ENCODE measurements at places on chromosomes 13 and 19.

- no peak for DNase-seq
These were observed at the start of gene CGB7 for GRCh38 chr19:49057636-49058234. TSS of gene CGB7 (minus strand) at chr19:49057749. CDS start at chr19:49055375, 2,374 bp downstream.

DNA sequence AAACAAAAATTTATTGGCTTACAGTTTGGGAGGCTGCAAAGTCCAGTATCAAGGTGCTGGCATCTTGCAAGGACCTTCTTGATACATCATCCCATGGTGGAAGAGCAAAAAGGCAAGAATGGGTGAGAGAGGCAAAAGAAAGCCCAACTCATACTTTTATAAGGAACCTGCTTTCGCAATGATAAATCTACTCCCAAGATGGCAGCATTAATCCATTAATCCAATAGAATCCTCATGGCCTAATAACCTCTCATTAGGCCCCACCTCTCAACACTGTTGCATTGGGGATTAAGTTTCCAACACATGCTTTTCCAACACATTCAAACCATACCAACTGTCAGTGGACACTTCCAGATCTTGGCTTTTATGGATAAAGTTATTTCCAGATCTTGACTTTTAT is 48.7 kb upstream of the ZNF507 start:
- no peak for DNase-seq

GRCh38 chr13:102443249-102443648 is 41.4 kb upstream of the FGF14 start:
- no peak for DNase-seq

DNA sequence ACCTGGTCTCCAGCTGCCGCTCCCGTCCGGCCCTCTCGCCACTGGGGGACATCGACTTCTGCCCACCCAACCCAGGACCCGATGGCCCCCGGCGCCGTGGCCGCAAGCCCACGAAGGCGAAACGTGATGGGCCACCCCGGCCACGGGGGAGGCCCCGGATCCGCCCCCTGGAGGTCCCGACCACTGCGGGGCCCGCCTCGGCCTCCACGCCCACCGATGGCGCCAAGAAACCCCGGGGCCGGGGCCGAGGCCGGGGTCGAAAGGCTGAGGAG is 6.7 kb downstream of the PRR12 start:
- no peak for DNase-seq

- no peak for DNase-seq
These were observed 41.5 kb downstream of the ZNF682 start for GRCh38 chr19:19997656-19998268.

DNA sequence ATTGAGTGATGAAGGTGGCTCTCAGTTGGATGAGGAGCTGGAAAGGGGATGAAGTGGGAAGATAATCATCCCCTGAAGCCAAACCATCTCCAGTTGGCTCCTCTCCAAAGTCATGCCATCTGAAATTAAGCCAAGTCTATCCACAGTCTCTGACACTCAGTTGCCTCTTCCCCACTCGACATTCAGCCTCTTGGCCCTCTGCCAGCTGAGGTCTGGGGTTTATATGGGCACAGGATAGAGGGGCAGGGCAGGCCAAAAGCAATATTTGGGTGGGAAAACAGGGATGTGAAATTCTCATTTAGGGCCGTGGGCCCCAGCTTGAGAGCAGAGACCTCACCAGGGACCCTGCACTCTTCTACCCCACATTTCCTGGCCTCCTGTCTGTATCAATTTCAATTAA is 85.9 kb downstream of the SLITRK1 start:
- DNase-seq, result no peak

- no peak for DNase-seq
These were observed 2.0 kb upstream of the PSG6 start for GRCh38 chr19:42919757-42920079.

GRCh38 chr13:74142257-74142656 is 8.1 kb upstream of the KLF12 start:
- DNase-seq, result no peak

GRCh38 chr13:40221460-40222201 is 444.8 kb downstream of the FOXO1 start:
- DNase-seq, result peak; percentile 16

DNA sequence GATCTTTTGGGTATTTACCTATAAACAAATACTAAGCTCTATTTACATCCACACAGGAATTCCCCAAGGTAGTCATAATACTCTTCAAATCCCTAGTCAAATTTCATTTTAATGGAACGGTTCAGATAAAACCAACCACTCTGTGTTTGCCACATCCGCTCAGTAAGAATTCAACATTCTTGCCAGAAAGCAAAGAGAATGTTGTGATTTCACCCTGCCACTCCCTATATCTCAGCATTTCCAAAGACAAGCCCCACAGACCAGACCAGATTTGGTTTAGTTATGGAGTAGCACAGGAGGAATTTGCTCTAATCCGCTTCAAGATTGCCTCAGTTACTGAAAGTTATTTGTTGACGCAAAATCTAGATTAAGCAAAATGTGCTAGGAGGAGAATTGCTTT is 105.6 kb upstream of the SERP2 start:
- no peak for DNase-seq

DNA sequence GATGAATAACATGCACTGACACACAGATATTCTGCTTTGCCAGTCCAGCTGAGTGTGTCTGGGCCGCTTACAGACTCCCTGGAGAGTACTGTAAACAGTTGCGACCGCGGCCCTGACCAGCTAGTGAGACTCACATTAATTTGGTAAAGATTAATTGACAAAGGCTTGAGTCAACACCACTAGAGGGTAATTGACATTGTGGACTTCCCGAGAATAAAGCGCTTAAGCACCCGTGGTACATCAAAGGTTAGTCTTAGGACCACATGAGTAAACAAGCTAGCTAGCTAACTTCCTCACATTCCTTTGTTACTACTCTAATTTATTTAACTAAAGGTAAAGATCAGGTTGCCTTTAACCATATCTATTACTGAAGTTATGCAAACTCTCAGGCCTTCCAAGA is 624.4 kb upstream of the ARGLU1 start:
- no peak for DNase-seq

DNA sequence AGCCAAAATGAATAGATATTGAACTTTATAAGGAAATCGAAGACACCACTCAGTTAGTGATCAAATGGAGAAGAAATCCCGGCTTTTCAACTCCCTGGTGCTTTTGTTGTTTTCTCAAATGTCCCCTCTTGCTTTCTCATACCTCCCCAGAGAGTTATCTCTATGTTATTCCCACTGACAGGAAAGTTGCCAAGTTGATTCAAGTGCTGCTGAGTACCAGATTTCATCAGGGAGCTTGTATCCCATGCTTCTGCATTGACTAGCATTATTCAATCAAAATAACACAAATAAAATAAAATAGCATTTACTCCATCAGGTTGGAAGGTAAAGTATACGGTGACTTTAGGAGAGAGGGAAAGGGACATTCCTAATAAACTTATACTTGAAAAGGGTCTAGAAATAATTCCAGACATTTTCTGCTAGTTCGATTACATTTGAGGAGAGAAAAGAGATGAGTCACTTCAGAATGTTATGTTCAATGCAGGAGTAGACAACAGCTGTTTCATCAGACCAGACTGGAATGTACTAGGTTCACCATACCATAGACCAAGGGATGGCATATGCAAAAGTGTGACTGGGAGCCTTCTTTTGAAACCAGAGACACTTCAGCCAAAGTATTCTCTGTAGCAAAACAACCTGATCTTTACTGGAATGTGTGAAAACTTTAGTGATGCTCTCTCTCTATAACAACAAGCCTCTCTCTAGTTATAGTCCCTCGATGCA is 397.8 kb downstream of the FGF14 start:
- DNase-seq, result no peak

DNA sequence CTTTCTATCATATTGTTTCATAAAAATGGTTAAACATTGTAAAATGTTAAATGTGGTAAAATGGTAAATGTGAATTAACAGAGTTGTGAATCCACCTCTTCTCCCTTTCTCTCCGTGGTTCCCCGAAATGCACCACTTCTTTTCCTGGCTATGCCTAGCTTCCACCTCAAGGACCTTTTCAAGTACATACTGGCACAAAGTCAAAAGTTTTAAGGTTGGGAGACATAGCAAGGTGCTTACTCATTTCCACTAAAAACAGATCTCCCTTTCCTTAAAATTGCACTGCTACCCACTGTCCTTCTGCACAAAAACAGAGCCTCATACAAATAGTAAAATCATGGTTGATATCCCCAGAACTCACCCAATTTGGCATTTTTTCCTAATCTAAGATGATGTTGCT is 558.2 kb downstream of the SLITRK6 start:
- no peak for DNase-seq

DNA sequence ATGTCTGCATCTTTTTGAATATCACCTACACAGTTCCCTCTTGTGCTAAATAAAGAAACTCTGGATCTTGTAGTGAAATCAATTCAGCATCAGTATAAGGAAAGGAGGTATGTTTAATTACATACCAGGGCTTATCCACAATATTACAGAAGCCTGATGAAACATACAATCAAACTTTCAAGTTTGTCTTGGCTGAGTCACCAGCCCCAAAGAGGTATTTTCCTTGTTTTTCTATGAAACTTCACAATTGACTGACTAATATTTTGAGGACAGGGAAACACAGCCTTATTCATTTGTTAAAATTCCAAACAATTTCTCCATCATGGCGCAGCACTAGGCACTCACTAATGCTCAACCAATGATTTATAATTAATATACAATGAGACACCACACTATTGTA is 952.4 kb downstream of the PCDH17 start:
- no peak for DNase-seq

GRCh38 chr13:32426990-32427851 is 709 bp downstream of the N4BP2L1 start:
- DNase-seq, result peak; percentile 37

GRCh38 chr13:25180775-25181537 is 8.9 kb upstream of the AMER2 start:
- no peak for DNase-seq

- DNase-seq, result no peak
These were observed 58.8 kb downstream of the GGACT start for GRCh38 chr13:100529666-100530377.

DNA sequence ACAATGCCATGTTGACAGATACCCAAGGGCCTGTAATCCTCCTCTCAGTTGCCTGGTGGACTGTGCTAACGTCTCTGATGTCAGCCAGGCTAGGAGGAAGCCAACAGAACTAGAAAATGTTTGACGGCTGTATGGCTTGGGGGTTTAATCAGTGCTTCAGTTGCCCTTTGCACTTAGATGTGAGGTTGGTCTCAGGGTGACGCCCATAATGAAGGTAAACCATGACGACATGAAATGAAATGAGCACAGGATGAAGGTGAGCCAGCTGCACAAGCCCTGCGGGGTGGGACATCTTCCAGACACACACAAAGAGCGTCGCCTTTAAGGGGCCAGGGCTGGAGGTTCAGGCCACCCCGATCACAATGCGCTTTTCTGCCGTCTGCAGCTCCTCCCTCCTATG is 127.2 kb downstream of the CRYL1 start:
- DNase-seq, result no peak

GRCh38 chr13:111913761-111914140 is 153.2 kb upstream of the SOX1 start:
- DNase-seq, result no peak

DNA sequence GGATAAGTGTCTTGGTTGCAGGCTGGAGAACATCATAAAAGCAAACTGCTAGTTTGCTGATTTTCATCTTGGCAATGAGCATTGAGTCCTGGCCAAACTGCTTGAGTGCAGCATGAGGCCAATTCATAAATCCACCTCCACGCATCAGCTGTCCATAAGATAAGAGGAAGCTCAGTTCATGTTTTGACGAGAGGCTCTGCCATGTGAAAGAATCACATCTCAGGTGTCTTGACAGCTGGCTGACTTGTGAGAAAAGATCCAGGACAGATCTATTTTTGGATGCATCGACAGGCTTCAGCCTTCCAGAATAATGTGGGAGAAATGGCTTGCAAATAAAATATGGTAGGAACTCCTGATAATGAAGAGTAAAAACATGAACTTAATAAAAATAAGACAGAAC is 5.4 kb upstream of the ZNF682 start:
- DNase-seq, result no peak

DNA sequence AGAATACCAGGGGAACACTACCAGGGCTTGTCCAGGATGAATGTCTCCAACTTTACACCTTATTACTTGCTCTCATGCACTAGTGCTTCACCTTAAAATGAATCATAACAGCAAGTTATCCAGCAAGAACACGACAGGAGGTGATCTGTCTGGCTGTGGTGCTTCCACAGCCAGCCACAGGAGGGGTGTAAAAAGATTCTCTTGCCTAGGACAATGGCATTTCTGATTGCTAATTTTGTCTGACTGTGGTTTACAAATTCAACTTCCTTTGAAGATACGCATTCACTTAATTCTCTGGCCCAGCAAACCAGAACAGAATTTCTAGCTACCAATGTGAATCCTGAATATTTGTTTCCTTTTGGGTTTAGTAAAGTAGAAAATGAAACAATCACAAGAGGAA is 23.1 kb upstream of the COG3 start:
- DNase-seq, result no peak

DNA sequence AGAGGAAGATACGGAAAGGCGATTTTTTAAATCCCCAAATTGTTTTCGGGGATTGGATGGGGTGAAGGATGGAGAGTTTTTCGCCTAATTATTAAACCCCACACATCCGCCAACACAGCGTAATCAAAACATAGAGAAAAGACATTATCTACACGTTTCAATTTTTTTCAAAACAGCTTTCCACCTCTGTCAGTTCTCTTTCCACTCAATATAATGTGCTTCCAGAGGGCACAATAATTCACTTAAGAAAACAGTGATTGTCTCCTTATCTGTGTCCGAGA is 435 bp upstream of the OBI1 start:
- DNase-seq, result no peak

GRCh38 chr19:30001791-30002190 is 59.8 kb downstream of the URI1 start:
- no peak for DNase-seq

DNA sequence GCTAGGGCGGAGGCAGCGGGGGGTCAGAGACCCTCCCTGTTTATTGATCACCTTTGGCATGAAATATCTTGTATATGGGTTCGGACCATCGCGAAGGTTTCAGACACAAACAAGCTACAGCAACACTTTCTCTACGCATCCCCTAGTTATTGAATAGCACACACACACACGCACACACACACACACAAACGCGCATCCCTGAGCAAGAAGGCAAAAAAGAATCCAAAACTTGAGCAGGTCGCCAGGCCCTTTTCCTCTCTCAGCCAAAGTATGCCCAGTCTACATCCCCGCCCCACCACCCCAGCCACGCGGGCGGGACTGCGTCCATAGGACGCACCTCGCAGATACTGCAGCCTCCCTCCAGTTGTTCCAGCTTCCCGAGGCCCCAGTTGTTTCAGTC is 16.0 kb downstream of the POU4F1 start:
- DNase-seq, result no peak

All from stimulated activated CD4-positive, alpha-beta T cell treated with anti-CD3 and anti-CD28 coated beads, Interleukin-2, amount 100 ng/mL, for 4 hours (primary cell).